Endodermal cell (in vitro differentiated cells): ENCODE measurements at places on chromosomes 16 and 17. TPM values are rescaled to one million over a fixed set of nuclear protein-coding genes. Genes with fewer than 3 reads are reported as not detected.

The SPNS1 gene
- 47.0 to 57.8 TPM (median 55.2 TPM) in 3 replicates for total RNA-seq

The TMEM114 gene
- total RNA-seq = not detected in 3 replicates

The NPIPA3 gene
- 0.70 and 3.5 TPM in 2 replicates for total RNA-seq

The HS3ST6 gene
- not detected in 3 replicates for total RNA-seq

The GPR179 gene
- total RNA-seq = 0.16 TPM in 1 of 2 replicates, not detected in the other

The PRSS27 gene
- 3.7 to 4.8 TPM (median 4.4 TPM) in 3 replicates for total RNA-seq
